ENCODE measurements at places on chromosomes 12 and 14.

DNA sequence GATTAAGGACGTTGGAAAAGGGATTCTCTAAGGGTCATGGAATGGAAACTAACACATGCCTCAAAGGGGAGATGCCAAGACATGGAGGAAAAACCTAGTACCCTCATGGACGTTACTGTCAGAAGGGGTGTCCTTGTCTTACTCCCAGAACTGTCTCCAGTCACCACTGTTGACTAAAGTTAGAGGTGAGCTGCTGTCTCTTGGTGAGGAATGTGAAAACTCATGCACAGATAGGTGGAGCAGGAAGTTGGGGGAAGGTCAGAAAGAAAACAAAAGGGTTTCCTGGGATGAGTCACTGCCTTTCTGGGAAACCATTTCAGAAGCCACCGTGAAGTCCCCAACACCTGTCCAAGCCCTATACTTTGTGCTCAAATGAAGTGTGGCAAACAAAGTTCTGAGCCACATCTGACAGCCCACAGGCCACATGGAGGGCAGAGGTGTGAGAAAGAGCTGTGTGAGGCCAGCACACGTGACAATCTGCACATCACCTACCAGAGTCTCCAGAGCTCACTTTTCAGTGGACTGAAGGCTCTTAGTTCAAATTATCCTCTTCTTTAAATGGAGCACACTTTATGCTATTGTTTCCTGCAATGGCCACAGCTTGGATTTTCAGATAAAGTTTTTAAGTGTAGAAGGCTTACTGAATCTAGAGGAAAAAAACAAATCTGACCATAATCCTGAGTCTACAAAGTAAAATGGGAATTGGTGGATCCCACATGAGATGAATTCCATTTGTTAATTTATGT lies 92.9 kb upstream of the EGLN3 start:
- DNase-seq = no peak

GRCh38 chr14:101254805-101255764 lies 306.2 kb upstream of the DIO3 start:
- no peak for DNase-seq

- no peak for DNase-seq
Measured at GRCh38 chr12:26940516-26941214, 2.4 kb downstream of the FGFR1OP2 start.

- DNase-seq = no peak
Measured at GRCh38 chr12:49750027-49750995, 9.0 kb downstream of the TMBIM6 start.

DNA sequence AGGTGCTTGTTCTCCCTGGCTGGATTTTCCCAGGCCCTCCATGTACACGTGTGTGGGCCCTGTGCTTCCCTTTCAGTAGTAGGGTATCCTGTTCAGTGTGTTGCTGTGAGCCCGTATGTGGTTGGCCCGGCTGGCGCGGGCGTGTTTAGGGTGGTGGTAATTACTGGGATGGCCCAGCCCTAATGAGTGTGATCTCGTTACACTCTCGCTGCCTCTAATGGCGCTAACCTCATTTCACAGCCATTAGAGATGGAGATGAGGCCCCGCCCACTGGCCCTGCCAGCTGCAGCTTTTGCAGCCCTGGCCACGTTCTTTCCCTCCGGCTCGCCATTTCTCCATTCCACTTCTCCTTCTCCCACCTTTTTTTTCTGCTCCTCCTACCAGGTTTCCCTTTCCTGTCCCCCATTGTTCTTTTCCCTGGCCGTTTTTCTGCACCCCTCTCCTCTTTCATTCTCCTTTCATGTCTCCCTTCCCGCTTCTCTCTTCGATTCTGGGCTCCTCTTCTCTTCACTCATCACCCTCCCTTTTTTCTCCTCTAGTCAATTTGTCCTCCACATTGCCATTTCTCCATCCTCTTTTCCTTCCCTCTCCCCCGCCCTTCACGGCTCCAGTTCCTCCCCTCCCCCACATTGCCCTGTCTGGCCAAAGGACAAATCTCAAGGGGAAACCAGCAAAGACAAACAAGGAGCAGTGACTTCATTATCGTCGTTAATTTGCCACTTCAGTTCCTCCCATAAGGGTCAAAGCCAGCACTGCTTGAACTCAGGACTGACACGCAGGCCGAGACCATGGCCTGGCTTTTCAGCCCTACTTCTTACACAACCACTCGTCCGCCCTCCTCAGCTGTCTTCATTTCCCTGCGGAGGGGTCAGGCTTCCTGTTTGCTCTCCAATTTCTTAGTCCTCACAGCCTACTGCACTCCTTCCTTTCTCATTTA lies 6.8 kb downstream of the ZFHX2 start:
- DNase-seq = no peak

GRCh38 chr12:105933671-105934665 lies 204.8 kb downstream of the NUAK1 start:
- DNase-seq = no peak

DNA sequence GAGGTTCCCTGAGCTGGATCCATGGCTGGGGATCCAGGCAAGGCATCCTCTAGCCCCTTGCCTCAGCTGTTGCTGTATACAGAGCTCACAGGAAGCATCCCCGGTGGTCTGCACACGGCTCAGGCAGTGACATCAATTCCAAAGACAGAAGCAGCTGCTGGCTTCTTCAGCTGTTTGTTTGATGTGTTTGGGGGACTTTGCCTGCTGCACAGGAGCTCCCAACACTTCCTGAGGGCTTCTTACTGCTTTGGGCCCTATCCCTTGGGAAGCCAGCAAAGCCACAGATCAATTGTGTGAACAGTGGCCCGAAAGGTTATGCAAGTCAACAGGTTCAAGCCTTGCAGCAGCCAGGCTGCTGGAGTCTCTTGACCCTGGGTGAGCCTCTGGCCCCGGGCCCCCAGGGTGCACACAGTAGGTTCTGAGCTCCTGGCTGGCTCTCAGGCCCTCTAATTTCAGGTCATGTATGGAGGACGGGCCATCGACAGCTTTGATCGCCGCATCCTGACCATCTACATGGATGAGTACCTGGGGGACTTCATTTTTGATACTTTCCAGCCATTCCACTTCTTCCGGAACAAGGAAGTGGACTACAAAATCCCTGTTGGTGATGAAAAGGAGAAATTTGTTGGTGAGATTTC lies 42.6 kb downstream of the CCDC92 start:
- DNase-seq = no peak

DNA sequence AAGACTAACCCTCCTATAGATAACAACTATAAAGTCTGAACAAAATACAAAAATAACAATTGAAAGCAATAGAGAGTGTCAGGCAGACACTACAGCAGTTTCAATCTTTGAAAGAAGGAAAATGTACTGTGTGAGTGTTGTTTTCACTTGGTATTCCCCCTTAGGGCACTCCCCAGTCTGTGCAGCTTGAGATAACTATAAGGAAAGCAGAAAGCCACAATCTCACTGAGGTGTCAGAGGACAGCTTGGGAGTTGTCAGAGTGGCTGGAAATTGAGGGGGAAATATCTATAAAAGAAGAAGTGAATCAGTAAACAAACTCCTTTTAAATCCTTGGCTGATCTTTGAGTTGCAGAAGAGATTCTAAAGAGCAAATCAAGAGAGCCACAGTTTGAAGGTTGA lies 364.8 kb downstream of the NELL2 start:
- DNase-seq = no peak

DNA sequence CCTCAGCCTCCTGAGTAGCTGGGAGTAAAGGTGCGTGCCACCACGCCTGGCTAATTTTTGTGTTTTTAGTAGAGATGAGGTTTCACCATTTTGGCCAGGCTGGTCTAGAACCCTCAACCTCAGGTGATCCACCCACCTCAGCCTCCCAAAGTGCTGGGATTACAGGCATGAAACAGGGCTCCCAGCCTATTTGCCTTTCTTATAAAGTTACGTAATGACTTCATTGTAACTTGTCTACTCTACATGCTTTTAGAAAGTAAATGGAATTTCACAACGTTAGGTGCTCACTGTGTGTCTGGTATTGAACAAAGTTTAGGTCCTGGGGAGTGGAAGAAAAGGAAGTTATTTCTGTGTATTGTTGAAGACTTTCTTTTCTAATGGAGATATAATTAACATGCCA lies 12.5 kb downstream of the CFAP251 start:
- no peak for DNase-seq

DNA sequence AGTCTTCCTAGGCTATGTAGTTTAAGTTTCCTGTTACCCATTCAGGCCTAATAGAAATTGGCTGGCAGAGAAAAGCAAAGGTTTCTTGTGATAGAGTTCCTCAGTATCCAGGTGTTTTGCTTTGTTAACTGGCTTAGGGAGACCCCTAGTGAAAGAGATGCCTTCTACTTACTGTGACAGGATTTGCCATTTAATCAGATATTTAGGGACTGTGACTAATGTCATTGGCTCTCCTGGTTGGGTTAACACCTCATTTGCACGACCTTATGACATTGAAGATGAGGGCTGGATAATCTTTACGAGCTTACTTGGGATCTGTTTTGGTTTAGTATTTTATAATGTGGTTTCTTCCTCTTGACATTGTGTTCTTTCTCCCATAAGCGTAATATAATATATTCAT lies 5.8 kb downstream of the MON2 start:
- no peak for DNase-seq

DNA sequence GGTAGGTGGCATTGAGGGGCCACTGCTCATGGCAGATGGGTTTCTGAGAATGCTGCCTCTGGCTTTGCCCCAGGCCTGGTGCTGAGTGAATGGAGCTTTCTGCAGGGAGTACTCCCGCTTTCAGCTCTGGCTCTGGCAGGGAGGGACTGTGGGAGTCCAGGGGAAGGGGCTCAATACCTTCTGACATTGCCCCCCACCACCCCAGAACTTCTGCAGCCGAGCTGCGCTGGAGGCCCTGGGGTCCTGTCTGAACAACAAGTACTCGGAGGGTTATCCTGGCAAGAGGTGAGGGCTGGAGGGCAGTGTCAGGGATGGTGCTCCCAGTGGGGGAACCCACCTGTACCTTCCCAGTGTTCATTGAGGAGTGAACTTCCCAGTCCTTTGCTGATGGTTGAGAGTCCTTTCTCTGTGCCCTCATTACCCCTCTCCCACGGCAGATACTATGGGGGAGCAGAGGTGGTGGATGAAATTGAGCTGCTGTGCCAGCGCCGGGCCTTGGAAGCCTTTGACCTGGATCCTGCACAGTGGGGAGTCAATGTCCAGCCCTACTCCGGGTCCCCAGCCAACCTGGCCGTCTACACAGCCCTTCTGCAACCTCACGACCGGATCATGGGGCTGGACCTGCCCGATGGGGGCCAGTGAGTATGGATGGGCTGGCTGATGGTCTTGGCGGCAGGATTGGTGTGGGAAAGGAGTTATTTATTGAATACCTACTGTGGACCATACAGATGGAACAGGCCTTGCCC lies 1.9 kb downstream of the SHMT2 start:
- DNase-seq = no peak

DNA sequence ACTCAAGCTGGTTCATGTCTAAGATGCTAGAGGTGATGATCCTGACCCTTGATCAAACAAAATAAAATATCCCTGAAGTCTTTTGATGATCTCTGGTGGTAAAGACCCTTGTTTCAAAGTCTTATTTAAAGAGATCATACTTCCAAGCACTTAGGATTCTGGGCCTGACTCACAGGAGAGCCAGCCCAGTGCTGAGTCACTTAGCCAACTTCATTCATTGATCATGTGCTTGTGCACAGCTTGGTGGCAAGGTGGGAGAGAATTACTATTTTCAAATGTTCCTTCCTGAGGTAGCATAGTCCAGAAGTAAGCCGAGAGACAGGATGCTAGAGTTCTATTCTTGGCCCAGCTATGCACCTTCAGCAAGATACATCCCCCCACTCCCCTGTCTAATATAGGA lies 40.6 kb downstream of the SCN8A start:
- DNase-seq = no peak

DNA sequence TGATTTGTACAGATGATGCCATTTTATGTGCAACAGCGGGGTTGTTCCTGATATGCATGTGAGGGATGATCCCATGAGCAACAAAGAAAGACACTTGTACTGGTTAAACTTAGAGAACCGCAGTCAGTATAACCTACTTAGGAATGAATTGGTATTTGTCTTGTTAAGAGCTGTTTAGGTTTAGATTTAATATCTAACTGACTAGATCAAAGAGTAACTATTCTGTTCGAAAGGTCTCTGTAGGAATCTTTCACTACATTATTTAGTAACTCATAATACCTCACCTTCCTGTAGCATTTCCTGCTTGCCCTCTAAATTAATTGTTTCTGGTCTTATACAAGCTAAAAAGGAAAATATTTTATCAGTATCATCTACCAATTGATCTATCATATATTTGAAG lies 350.4 kb downstream of the TRHDE start:
- no peak for DNase-seq

GRCh38 chr14:69715725-69716477 lies 51.0 kb upstream of the SRSF5 start:
- no peak for DNase-seq

GRCh38 chr14:54348001-54348611 lies 48.7 kb upstream of the CDKN3 start:
- DNase-seq = no peak

Measured in activated B cell treated with CpG ODN at 0.5 μM for 24 hours (primary cell).